ENCODE measurements at places on chromosomes 3 and 15.

- no peak for DNase-seq
Observed at GRCh38 chr15:59618406-59618805, 6.8 kb downstream of the GCNT3 start.

DNA sequence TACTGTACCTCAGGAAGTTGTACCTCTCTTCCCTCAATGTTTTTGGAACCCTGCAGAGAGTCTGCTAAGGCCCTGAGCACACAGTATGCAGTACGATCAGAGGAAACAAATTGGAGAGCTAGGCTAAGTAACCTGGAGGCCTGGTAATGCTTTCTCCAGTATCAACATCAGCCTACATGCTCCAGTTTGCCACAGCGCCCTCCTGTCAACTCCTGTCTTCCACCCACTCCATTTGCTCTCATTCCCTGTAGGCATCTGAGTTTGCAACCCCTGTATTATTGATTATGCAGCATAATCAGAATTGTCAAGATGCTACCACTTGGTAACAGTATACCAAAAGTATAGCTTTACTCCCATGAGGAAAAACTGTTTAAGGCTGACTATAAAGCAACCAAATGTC lies 14.4 kb downstream of the POLG start:
- no peak for DNase-seq

GRCh38 chr3:98786364-98787006 lies 23.3 kb downstream of the ST3GAL6 start:
- no peak for DNase-seq

GRCh38 chr15:57782731-57783130 lies 76.2 kb downstream of the POLR2M start:
- no peak for DNase-seq

DNA sequence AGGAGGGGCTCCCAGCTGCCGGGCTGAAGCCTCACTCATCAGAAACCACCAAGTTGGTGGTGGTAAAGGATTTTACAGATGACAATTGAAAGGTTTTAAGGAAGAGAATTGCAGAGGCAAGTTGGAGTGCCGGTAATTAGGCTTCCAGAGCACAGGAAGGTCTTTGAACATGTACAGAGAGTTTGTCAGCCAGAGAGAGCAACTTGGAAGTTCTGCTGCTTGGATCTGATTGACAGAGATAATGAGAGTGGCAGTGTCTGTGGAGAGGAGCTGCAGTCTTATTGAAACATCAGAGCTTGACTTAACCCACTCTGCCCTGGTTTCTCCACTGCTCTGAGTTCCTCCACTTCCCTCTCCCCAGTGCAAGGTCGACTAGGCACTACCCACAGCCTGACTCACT lies 448.6 kb downstream of the EPHB1 start:
- DNase-seq, result no peak

DNA sequence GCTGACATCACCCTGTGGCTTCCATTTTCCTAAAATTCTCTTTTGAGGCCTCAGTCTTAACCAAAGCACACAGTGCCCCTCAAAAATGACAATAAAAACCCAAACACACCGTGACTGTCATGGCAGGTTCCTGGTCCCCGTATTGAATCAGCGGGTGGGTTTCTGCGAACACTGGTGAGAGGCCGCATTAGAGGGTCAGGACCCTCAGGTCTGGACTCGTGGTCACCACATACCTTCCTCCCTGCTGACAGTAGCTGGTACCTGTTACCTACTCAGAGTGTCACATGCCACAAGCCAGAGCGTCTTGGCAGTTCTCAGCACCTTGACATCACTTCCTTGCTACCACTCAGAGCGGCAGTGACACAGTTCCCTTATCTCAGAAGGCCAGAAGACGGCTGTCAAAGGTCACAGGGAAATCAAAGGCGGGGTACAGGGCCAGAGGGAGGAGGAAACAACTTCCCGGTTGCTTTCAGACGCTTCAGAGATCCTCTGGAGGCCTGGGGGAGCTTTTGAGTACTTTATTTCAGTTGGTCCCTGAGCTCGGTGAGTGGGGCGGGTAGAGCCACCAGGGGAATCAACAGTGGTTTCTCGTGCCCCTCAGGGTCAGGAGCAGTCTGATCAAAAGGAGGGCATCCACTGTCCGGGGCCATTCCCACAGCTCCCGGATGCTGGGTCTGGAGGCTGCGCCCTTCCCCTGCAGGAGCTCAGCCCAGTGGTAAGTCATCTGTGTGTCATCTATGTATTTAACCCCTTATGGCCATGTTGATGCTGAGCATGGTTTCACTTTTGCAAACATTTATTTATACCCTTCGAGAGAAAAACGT lies at the start of the genes CCR5AS and CCRL2:
TSS of gene CCR5AS (minus strand) at position 279 of the 824 bp plus-strand sequence.
TSS of gene CCRL2 (plus strand) at position 472 of the 824 bp plus-strand sequence. CDS start 821 bp downstream, outside the sequence.
- peak; percentile 93 for DNase-seq

- DNase-seq, result peak; percentile 27
Observed at GRCh38 chr15:47756872-47757271, 39.6 kb downstream of the SEMA6D start.

DNA sequence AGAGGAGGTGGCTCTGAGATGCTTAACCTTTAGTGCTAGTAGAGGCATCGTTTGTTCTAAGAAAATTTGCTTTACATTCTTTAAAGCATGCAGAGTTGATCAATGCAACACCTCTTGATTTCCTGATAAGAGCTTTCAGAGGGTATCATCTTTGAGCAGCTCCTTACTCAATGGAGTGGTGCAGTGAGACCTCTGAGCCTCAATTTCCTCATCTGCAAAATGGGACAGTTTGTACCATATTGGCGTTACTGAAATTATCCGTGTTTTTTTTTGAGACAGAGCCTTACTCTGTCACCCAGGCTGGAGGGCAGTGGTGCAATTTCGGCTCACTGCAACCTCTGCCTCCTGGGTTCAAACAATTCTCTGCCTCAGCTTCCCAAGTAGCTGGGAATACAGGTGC lies 1.6 kb upstream of the TMEM42 start:
- DNase-seq, result no peak

- no peak for DNase-seq
Observed at GRCh38 chr3:127949446-127950055, 34.5 kb downstream of the KBTBD12 start.

DNA sequence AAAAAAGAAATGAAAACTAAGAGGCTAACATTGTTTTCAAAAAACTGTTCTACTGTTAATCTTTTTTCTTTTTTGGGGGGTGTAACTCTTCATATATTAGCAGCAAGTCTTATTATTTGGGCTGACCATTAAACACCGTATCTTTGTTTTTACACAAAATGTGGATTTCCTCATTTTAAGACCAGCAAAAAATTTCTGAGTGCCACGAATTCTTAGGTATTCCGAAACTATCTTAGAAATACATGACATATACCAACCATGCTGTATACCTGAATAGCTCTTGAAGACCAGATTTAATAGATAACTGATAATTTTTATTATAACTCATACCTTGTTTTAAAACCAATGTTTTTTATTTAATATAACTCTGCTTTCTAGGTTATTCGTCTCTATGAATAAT lies 620 bp upstream of the TTC23 start:
- DNase-seq, result no peak

Measured in left colon (tissue), 2 donors.